ENCODE measurements at places on chromosomes 3 and 15. TPM values are rescaled to one million over a fixed set of nuclear protein-coding genes. Genes with fewer than 3 reads are reported as not detected.

- peak overlapping the region; percentile 27 for H3K4me3 ChIP-seq
- H3K4me1 ChIP-seq: peaks cover 5% of the 10 kb centered on the region
- no peaks in the 10 kb centered on the region for H3K27me3 ChIP-seq
Observed at GRCh38 chr3:146625186-146625775, 20.1 kb upstream of the PLSCR5 start.

DNA sequence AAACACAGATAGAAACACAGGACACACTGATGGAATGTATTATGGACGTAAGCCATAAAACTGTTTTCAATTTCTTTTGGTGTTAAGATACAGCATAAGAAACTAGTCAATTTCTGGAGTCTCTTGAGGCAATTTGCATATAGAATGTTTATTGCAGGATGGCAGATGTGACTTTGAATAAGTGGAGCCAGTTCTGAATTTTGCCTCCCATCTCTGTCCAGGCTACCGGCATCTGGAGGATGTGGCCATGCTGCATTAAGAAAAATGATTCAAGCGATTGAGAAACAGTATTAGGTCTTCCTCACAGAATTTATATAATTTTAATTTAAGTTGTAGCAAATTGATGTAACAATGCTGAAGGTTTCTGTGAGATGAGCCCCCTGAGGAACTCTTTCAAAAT, 81.5 kb downstream of the CHST2 start:
- H3K27ac ChIP-seq: no peak overlapping the region
- no peaks in the 10 kb centered on the region for H3K27me3 ChIP-seq
- no peaks in the 10 kb centered on the region for H3K36me3 ChIP-seq
- no peaks in the 10 kb centered on the region for H3K4me1 ChIP-seq

DNA sequence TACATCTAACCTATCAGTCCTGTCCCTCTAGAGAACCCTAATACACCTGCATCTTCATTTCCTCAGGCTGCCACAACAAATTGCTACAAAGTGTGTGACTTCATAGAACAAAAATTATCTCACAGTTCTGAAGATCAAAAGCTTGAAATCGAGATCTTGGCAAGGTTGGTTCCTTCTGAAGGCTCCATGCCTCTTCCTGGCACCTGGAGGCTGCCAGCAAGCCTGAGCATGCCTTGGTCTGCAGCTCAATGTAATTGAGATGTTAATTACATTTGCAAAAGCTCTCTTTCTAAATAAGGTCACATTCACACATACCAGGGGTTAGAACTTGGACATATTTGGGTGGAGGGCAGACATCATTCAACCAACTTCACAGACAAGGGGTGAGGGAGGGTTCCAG, 86.4 kb upstream of the ABHD17C start:
- no peak for DNase-seq
- H3K27me3 ChIP-seq: peaks cover 14% of the 10 kb centered on the region
- no peak overlapping the region for H3K27ac ChIP-seq
- H3K4me1 ChIP-seq: peaks cover 5% of the 10 kb centered on the region
- no peak overlapping the region for H3K4me3 ChIP-seq

DNA sequence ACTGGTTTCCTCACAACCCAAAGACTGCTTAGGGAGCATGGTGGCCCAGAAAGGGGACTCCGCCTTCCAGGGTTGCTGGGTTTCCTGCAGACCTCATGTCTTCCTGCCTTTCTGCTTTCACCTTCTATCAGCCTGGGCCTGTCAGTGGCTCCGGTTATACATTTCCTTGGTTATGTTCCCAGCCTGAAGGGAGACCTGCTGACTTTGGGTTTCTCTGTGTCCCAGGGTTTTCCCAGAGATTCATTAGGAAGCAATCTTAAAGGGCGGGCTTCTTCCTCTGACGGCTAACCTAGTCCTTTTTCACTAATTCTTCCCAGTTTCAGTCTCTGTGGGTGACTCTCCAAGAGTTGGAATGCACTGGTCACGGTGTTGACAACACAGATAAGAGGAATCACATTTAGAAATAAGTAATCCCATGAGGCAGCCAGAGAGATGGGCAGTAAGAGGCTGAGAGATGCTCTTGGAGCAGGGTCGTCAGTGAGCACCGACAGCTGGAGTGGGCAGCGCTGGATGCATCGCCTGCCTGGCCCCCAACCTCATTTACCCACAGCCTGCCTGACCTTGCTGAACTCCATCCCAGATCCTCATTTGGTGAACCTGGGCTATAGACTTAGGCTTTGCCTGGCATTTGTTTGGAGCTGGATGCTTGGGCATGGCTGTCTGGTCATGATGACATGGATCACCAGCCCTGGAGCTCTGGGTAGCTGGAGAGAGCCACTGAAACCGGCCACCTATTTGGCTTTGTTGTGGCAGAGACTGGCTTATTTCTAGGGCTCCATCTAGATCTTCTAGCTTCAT, 10.0 kb upstream of the EHD4 start:
- H3K4me1 ChIP-seq: no peaks in the 10 kb centered on the region
- H3K27ac ChIP-seq: no peak overlapping the region
- H3K36me3 ChIP-seq: no peaks in the 10 kb centered on the region
- no peak overlapping the region for H3K4me3 ChIP-seq

DNA sequence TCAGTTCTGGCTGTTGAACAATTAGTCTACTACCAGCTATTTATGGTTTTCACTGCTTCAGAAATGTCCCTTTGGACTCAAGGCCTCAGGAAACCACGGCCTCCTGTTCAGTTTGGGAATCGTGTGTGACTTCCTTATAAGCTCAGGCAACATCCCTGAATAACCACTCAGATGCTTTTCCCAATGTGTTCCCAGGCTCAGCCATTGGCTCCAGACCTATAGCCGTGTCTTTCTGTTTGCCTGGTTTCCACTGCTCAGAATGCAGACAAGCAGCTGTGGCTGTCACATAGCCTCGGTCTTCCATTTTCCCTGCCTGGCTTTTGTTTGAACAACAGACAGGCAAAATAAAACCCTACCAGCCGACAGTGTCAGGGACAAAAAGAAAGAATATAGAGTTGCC, 63.2 kb upstream of the ATP2B2 start:
- no peak overlapping the region for H3K4me3 ChIP-seq
- no peaks in the 10 kb centered on the region for H3K36me3 ChIP-seq
- DNase-seq: no peak

- H3K27me3 ChIP-seq: no peaks in the 10 kb centered on the region
- H3K4me1 ChIP-seq: no peaks in the 10 kb centered on the region
- H3K27ac ChIP-seq: no peak overlapping the region
- no peaks in the 10 kb centered on the region for H3K36me3 ChIP-seq
Observed at GRCh38 chr3:151200586-151200985, 2.4 kb downstream of the GPR171 start.

- H3K4me1 ChIP-seq: no peaks in the 10 kb centered on the region
- DNase-seq: no peak
- no peak overlapping the region for H3K4me3 ChIP-seq
- peaks cover 57% of the 10 kb centered on the region for H3K36me3 ChIP-seq
- peak overlapping the region; percentile 69 for H3K27ac ChIP-seq
Observed at GRCh38 chr3:132459551-132459950, 42.2 kb downstream of the DNAJC13 start.

DNA sequence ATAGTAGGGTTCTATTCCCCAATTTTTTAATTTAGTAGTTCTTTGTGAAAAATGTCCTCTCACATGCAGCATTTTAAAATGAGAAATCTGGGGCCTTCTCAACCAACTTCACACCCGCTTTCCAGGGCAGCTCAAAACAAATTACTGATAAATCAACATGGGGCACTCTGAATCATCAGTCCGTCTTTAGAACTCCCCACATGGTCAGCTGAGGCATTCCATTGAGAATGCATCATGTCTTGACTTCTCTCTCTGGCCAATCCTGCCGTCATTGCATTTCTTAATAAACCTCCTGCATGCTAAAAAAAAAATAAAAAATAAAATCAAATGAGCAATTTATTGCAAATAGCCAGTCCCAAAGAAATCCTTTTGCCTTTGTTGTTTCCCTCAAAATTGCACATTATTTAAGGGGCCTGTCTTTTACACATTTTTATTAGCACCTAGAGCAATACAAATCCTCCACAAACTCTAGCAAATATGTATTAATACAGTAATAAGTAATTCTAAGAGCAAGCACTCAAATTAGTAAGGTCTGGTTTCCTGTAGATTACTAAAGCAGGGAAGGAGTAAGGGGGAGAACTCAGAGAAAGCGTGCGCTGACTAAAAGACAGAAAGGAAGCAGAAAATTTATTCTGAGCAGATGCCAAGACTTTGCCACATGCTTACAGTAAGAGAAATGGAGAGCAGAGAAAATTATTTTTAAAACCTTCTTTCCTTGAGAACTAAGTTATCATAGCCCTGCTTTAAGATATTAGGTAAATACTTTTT, 175.7 kb downstream of the TNIK start:
- H3K36me3 ChIP-seq: no peaks in the 10 kb centered on the region
- no peak overlapping the region for H3K4me3 ChIP-seq
- no peak overlapping the region for H3K27ac ChIP-seq
- H3K4me1 ChIP-seq: no peaks in the 10 kb centered on the region
- no peaks in the 10 kb centered on the region for H3K27me3 ChIP-seq

GRCh38 chr3:38165722-38166387, 518 bp downstream of the OXSR1 start:
- no peak for DNase-seq
- no peaks in the 10 kb centered on the region for H3K36me3 ChIP-seq
- no peaks in the 10 kb centered on the region for H3K27me3 ChIP-seq
- H3K27ac ChIP-seq: peak overlapping the region; percentile 94
- peak overlapping the region; percentile 80 for H3K4me3 ChIP-seq

DNA sequence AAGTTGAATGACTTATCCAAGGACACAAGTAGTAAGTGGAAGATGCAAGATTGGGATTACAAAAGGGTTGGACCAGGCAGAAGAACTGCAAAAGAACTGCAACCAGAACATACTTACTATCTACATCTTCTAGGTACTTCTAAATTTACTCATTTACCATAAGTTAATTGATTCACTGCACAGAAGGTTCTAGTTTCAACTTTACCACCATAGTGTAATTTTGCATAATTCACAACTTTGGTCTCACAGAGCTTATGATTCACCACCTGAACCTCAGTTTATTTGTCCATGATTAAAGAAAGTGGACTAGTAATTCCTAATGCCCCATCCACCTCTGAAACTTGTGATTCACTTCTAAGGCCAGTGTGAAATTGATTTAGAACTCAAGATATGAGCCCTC, 236.8 kb upstream of the UBE2E2 start:
- no peak for DNase-seq
- no peak overlapping the region for H3K27ac ChIP-seq
- H3K36me3 ChIP-seq: no peaks in the 10 kb centered on the region
- no peaks in the 10 kb centered on the region for H3K4me1 ChIP-seq
- H3K27me3 ChIP-seq: no peaks in the 10 kb centered on the region

DNA sequence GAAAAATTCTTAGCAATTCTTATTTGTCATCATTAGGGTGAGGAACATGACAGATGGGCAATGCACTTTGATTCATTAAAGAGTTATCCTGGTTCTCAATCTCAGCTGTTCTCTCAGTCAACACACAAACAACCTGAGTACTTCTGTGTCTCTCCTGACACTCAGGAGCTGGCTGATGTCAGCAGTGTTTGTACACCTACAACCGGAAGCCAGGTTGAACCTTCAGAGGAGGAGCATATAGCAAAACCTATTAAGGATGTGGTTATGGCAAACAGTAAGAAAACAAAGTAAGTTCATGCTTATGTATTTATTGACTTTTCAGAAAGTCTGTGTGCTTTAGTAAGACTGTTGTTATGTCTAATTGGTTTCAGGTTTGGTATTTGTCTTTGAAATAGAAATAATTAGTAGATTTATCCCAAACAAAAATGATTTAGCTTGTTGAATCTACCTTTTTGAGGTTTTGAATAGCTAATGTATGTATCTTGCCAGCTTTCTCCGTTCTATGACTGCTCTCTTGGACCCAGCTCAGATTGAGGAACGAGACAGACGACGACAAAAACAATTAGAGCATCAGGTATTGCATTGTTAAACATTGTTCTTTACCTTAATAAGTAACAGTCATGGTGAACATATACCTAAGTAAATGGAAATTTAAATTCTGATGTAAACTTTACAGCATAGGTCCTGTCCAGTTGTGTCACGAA, 36.6 kb downstream of the CCDC66 start:
- no peak for DNase-seq
- H3K27me3 ChIP-seq: no peaks in the 10 kb centered on the region
- peaks cover 47% of the 10 kb centered on the region for H3K36me3 ChIP-seq
- H3K4me3 ChIP-seq: no peak overlapping the region

DNA sequence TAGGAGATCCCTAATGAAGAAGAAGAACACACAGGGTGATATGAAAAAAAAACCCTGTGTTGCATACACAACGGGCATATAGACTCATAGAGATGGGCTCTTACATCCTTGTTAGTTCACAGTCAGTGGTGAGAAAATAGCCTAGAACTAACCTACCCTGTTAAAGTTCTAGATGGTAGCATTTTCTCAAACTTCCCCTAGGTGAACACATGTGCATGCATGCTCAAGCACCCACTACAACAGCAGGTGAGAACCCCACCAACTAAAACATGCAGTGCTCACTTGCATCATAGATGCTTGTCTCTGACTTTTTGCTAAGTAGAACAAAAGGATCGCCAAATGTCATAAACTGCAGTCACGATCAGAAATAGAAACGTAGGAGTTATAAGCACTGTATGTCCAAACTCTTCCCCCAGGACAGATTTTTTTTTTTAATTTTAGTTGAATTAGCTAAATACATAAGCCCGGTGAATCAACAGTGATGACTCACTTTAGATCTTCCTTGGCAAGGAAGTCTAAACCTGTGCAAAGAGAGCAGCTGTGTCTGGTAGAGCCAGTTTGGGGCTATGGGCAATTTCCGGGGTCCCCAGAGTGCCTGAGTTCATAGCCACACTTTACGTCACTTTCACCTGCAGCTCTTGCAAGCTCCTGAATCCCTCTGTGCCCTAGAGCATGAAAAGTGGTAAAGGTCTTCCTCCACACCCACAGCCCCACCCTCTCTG, 96.2 kb upstream of the SEMA6D start:
- H3K4me3 ChIP-seq: no peak overlapping the region
- no peak overlapping the region for H3K27ac ChIP-seq
- no peaks in the 10 kb centered on the region for H3K27me3 ChIP-seq
- H3K4me1 ChIP-seq: no peaks in the 10 kb centered on the region
- DNase-seq: no peak

- H3K36me3 ChIP-seq: no peaks in the 10 kb centered on the region
- H3K4me1 ChIP-seq: peaks cover 24% of the 10 kb centered on the region
- H3K27ac ChIP-seq: peak overlapping the region; percentile 79
- no peak for DNase-seq
Observed at GRCh38 chr3:188122571-188123169, 31.3 kb upstream of the LPP start.

GRCh38 chr3:119240101-119240590, 532 bp downstream of the B4GALT4 start:
- H3K27ac ChIP-seq: peak overlapping the region; percentile 95
- peaks cover 2% of the 10 kb centered on the region for H3K36me3 ChIP-seq
- H3K4me1 ChIP-seq: peaks cover 42% of the 10 kb centered on the region
- H3K27me3 ChIP-seq: no peaks in the 10 kb centered on the region
- H3K4me3 ChIP-seq: peak overlapping the region; percentile 79
- DNase-seq: no peak

The USP13 gene
- 7.7 TPM for total RNA-seq

The RETNLB gene
- not detected for total RNA-seq

The ERICH6 gene
- not detected for total RNA-seq

The PRSS50 gene
- 0.14 TPM for total RNA-seq

The PLSCR1 gene
- total RNA-seq: 211 TPM

The SAMD7 gene
- not detected for total RNA-seq

Data from spleen (tissue), 13 donors.